ENCODE measurements at places on chromosomes 7 and 10.

DNA sequence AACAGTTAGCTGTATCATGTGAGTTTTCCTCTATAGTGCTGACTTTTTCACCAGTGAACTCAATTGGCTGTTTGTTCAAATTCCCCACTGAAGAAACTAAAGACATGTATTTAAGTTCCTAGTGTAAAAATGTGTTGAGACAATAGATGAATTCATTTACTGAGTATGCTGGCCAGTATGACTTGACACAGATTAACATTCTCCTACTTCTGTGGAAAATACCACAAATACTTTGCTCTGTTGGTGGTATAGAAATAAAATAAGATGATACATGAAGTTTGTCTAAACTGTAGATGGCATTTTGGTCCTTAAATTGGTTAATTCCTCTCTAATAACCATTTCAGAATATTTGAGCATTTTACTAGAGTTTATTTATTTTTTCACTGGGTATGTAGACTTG is 227.7 kb upstream of the TEX47 start:
- ATAC-seq: no peak

DNA sequence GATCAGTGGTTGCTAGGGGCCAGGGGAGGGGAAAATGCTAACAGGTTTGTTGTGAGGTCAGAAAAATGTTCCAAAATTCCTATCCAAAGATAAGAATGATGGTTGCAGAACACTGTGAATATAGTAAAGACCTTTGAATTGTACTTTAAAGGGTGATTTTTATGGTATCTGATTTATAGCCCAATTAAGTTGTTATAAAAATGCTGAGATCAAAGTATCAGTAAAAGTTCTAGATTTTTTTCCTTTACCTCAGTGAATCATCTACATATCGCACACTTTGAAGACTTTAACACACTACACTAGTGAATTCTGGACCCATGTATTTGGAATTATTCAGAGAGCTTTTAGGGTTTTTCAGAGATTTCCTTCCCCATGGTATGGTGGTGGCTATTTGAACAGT is 275.4 kb downstream of the WDR37 start:
- ATAC-seq: no peak

DNA sequence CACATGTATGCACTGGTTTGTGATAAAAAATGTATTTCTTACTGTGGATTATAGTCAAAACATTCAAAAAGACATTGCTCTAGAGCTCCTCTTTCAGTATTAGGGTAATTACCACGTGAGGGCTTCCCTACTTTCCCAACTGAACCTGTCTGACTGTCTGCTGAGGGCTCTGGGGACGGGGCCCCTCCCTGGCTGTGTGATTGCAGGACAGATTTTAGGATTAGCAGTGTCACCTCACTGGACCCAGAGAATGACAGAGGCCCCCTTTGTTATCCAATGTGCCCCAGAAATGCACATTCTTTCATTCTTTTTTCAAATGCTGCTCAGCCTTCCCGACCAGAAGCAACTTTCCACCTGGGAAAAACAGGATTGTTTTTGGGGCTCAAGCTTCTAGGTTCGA is 43.6 kb upstream of the MXI1 start:
- ATAC-seq: no peak

DNA sequence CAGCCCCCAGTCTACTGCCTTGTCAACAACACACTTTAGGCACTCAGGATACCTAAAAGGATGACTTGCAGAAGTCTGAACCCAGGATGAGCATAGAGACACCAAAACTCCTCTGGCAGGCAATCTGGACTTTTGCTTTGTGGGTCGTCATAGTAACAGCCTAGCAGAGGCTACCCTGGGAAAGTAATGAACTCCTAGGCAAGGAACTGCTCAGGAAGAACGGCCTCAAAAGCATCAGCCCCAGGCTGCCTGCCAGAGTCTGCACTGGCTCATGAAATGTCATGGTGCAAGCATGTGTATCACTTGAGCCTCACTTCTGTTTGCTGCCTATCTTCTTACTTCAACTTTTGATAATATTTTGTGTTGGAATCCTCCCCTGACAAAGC is 715.1 kb downstream of the GRID1 start:
- ATAC-seq: peak; percentile 88

DNA sequence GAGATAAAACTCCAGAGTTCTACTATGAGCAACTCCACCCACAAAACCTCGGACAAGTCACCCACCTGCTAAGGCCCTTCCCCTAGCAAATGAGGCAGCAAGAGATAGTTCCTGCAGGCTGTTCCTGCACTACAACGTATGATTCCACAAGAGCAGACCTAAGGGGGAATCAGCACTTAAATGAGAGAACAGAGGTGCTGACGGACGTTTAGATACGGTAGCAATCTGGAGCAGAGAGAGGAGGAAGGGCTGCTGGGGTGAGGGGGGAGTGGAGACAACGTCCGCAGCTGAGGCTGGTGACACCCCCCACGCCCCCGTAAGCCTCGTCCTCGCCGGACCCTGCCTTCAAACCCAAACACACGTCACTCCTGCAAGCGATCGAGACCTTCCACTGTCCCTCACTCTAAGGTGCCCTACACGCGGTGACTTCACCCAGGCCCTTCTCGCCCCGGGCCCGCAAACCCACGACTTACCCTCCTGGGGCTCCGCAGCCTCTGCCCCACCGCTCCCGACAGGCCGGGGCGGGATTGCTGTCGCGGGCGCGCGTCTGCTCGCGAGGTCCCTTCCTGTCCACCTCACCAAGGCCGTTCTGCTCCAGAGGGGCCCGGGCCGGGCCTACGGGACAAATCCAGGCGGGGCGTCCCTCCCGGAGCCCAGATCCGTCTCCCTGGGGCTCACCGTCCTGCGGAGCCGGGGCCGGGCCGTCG is 635 bp downstream of the ZNF12 start:
- peak; percentile 67 for ATAC-seq

DNA sequence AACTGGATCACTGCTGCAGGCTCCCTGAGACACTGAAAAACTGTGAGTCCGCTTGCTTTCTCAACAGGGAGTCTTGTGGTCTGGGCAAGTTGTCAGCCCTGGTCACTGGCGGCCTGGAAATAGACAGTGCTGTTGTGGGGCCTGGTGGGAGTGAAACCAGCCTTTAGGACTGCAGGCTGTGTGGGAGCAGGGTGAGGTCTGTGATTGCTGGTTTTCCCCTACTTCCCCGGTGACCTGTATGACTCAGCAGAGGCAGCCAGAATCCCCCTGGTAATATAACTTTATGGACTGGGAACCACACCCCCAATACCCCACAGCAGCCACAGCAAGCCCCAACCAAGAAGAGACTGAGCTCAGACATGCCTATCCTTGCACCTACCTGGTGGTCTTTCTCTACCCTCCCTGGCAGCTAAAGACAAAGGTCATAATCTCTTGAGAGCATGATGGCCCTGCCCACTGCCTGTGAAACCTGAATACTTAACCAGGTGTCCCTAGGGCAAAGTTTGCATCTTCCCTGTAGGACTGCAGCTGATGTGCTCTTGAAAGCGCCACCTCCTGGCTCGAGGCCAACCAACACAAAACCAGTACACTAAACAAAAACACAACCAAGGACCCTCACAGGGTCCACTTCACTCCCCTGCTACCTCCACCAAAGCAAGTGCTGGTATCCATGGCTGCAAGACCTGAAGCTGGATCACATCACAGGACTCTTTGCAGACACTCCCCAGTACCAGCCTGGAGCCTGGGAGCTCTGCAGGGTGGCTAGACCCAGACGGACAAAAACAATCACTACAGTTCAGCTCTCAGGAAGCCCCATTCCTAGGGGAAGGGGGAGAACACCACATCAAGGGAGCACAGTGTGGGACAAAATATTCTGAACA is 7.2 kb upstream of the ADAM22 start:
- ATAC-seq: no peak

DNA sequence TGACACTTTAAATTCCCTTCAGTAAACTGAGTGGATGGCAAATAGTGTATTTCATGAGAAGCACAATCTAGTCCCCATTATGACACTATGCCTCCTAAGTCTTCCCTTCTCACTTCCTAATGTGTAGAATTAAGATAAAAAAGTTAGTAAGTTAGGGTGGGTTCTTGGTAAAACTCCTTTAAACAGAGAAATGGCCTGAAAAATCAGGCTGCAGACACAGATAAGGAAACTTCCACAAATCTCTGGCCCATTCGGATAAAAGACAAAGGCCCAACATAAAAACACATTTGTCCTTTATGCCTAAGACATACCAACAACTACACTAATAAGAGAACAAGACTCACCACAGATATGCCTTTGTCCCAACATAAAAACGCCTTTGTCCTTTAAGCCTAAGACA is 21.5 kb downstream of the AKR1C8 start:
- ATAC-seq: no peak

GRCh38 chr7:153951316-153951715 is 100.9 kb upstream of the DPP6 start:
- no peak for ATAC-seq

DNA sequence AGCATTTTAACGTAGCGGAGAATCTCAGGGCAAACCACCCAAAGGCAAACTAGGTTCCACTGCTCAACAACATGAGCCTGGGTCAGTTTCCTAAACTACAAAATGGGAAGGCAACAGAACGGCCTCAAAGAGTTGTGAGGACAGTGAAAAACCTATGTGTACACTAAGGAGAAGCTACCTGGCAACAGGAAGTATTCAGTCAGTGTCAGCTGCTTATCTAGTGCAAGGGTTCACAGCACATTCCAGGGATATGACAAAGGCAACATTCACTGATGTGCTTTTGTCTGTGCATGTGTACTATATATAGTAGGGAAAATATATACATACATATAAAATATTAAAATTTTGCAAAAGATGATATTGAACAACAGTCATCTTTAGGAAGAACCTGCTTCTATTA is 17.2 kb downstream of the NUDCD3 start:
- peak; percentile 5 for ATAC-seq

DNA sequence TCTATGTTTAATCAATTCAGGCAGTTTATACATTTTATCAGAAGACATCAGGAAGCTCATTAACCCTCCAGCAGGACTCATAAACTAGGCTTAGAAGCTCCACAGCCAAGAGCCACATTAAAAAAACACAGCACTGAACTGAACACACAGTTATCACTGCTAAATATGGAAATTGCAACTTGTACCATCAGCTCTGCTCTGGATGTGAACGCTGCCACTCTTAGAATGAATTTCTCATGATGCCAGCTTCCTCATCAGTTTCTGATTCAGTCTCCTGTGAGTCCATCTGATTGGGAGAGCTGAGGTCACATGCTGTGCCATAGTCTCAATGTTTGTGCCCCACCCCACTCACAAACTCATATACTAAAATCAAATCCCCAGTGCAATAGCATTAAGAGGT is 17.1 kb upstream of the ING3 start:
- ATAC-seq: no peak

DNA sequence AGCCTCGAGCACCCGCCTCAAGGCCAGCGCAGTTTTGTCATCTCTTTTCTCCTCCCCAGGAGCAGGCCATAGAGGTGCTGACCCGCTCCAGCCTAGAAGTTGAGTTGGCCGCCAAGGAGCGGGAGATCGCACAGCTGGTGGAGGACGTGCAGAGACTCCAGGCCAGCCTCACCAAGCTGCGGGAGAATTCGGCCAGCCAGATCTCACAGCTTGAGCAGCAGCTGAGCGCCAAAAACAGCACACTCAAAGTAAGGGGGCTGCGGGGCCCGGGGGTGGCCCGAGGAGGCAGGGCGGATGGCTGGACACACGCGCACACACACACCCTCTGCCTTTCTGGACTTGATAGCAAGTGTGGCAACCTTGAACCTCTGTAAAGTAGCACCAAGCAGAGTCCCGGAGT is 108.3 kb upstream of the SH2B2 start:
- ATAC-seq: no peak

DNA sequence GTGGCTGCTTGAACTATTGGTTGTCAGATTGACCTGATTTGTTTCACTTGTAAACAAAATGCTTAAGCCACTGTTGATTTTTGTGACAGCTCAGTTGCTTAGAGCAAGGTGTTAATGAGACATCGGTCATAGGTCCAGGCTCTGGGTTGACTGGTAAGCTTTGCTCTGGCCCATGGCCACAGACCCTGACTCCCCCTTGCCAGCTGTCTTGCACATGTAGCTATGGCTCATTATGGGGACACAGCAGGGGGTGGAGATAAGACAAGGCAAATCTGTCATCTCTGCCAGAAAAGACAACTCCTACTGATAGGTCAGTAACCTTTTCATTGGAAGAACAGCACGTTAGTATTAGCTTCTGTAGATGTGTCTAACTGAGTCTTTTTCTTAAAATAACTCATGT is 95.3 kb downstream of the KAT6B start:
- ATAC-seq: peak; percentile 54

DNA sequence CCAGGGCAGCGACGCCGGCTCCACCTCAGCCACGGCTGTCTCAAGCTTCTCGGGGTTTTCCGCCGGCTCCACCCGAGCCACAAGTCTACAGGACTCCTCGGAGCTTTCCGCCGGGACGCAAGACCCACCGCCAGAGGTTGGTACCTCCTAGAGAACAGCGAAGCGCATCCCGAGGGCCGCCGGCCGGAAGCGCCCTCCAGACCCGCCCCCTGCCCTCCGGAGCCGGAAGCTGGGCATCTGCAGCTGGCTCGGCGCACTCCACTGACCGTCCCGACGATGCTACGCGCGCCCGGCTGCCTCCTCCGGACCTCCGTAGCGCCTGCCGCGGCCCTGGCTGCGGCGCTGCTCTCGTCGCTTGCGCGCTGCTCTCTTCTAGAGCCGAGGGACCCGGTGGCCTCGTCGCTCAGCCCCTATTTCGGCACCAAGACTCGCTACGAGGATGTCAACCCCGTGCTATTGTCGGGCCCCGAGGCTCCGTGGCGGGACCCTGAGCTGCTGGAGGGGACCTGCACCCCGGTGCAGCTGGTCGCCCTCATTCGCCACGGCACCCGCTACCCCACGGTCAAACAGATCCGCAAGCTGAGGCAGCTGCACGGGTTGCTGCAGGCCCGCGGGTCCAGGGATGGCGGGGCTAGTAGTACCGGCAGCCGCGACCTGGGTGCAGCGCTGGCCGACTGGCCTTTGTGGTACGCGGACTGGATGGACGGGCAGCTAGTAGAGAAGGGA is at the start of gene MINPP1:
TSS of gene MINPP1 (plus strand) at position 254 of the 726 bp plus-strand sequence. CDS start at position 277, 23 bp downstream.
- peak; percentile 91 for ATAC-seq

- ATAC-seq: no peak
Measured at GRCh38 chr10:90709727-90710126, 148.1 kb downstream of the HTR7 start.

- ATAC-seq: no peak
Measured at GRCh38 chr10:60989400-60989876, 45.5 kb upstream of the RHOBTB1 start.

DNA sequence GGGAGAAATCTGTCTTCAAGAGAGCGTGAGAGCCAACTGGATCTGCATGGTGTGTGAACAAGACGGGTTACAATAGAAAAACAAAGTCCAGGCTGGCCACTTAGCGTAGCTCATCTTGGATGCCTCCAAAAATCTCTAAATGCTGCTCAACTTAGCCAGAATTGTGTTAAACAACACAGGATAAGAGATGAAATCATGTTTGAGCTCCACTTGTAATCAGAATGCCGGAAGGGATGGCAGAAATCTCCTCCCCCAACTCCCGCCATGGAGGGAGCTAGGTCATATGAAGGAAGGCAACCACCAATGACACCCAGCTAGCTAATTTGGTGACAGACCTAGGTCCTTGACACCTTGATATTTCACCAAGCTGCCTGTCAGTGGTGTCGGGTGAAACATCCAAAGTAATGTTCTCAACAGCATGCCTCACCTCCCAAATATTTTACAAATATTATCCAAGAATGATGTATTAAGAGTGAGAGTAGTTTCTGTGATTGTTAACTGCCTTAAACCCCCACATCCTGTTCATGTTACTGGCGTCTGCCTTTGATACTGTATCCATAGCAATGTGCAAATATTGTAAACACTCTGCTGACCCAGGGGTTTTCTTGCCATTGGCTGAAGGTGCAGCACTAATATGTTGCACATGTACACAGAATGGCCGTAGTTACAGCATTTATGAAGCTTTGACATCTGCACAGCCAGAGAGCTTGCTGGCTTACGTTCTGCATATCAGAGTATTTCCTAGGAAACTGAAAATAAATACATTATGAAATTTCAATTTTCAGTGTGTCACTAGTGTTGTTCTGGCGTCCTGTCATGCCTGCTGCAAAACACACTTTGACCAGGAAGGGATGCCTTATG is 25.8 kb downstream of the TMEM254 start:
- ATAC-seq: peak; percentile 96
